ENCODE measurements at places on chromosomes 2 and 18.

DNA sequence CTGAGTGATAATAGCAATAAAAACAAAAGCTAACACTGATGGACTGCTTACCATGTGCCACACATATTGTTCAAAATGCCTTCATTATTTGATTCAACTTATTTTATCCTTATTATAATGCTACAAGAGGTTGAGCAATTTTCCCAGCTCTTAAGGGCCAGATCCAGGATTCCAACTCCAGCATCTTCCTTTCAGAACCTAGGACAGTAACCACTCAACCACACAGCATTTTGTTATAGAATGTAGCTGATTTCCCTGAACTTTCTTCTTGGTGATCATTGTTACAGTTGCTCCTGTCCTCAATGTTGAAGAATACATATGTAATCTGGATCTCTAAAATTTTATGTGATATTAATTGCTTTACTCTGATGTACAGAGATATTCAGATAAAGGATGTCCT is 341.7 kb downstream of the PIK3C3 start:
- DNase-seq: no peak

GRCh38 chr18:48468151-48468550 is 59.0 kb upstream of the ZBTB7C start:
- DNase-seq: no peak

- no peak for DNase-seq
Observed at GRCh38 chr18:13221869-13222855, 3.6 kb downstream of the LDLRAD4 start.

DNA sequence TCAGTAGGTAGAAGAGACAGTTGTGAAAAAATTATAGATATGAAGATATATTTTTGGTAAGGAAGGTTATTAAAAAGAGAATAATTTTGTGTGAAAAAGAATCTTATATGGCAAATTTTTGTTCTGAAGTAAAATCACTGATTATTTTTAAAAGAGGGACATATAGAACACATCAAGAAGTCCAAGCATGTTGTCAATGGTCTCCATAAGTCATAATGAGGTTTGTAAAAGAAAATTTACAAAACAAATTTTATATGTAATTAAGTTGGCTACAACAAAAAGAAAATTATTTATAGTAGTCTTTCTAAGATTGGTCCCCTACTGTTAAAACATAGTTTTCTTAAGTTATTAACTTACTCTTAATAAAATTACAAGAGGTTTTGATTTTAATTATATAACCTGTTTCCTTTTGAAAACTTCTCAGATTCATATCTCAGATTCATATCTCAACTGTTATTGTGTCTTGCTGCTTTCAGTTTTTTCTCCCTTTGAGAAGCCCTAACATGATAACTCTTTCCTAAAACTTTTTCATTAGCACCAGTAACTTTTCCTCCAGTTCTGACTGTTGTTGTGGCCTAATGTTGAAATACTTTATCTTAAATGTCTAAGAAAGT is 81.2 kb downstream of the SH3YL1 start:
- no peak for DNase-seq

GRCh38 chr2:144546933-144547332 is 27.0 kb upstream of the ZEB2 start:
- no peak for DNase-seq

- no peak for DNase-seq
Observed at GRCh38 chr2:8569332-8569930, 112.4 kb upstream of the ID2 start.

- no peak for DNase-seq
Observed at GRCh38 chr2:75162897-75163296, 36.4 kb downstream of the TACR1 start.

DNA sequence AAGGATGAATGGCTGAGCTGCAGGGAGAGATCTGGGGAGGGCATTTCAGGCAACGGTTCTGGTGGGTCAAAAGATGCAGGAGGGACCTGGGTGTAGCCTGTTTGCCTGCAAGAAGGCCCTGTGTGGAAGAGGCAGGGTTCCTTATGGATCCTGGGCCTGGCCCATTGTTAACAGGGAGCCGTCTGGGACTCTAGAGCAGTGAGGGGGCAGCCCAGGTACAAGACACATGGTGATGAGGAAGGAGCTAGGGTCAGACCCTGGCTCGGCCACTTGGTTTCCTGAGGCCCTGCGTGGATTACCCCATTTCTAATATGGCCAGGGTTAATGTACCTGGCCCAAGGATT is 124.9 kb downstream of the GLI2 start:
- DNase-seq: no peak

DNA sequence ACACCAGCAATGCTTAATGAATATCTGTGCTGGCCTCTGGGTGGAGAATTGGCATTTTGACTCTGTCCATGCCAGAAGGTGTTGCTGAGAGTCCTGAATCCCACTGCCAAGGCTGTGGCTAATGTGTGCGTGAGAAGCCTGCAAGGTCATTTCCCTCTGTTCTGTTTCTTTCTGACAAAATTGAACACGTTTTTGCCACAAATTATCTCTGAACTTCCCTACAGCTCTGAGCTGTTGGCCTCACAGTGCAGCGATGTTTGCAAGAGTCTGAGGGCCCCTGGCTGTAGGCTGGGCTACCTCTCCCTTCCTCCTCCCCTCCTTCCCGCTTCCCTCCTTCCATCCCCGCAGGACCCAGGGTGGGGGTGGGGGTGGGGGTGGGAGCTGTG is 154.1 kb upstream of the HS6ST1 start:
- DNase-seq: no peak

GRCh38 chr18:62209046-62209445 is 22.0 kb downstream of the RELCH start:
- no peak for DNase-seq

DNA sequence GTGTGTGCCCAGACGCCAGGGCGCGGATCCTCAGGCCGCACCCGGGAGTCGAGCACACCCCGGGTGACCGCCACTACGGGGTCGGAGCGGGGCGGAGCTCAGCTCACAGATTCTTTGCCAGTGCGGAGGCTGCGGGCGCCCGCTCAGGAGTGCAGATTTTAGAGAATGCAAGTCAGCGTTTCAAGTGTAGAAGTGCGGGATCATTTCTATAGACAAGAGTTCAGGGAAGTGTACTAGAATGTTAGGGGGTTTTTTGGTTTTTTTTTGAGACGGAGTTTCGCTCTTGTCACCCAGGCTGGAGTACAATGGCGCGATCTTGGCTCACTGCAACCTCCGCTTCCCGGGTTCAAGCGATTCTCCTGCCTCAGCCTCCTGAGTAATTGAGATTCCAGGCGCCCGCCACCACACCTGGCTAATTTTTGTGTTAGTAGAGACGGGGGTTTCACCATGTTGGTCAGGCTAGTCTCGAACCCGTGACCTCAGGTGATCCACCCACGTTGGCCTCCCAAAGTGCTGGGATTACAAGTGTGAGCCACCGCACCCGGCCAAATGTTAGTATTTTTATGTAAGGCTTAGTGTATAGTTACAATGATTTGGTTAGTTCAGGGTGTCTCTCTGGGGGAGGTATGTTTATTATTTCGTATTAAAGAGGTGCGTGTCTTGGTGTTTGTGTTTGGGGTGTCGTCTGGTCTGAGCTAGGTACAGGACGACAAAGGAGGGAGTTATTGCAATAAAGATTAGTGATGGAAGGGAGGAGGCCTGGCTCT is 619 bp upstream of the FAM168B start:
- DNase-seq: no peak

GRCh38 chr2:118577202-118577601 is 270.2 kb downstream of the EN1 start:
- DNase-seq: no peak

- no peak for DNase-seq
Observed at GRCh38 chr2:123451542-123451941, 573.5 kb upstream of the CNTNAP5 start.

GRCh38 chr2:240921311-240921994 is 15.3 kb downstream of the CROCC2 start:
- no peak for DNase-seq

DNA sequence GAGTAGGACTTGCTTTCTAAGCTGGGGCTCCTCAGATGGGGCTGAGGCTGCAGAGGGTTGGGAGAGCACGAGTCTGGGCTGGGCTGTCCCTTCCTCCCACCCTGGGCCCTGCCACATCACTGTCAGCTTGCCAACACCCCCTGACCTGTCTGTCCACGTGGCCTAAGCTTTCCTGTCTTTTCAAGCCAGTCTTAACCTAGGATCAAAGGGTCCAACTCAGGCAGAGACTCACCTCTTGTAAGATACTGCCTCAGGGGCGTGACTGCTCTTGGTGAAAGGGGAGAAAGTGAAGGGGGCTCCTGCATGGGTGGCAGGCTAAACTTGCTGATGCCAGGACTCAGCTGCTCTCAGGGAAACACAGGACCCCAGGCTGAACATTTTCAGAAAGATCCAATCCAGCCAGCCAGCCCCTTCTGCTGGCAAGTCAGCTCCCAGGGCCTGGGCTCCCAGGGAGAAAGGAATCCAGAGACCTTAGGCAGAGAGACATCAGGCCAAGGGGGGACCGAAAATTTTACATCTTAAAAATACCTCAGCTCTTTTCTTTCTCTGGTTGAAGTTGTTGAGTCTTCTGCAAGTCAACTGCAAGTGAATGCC is 144.2 kb upstream of the ID2 start:
- no peak for DNase-seq

GRCh38 chr2:137910641-137911040 is 53.6 kb upstream of the HNMT start:
- no peak for DNase-seq

GRCh38 chr18:75937306-75937705 is 509.8 kb upstream of the SMIM21 start:
- DNase-seq: no peak

DNA sequence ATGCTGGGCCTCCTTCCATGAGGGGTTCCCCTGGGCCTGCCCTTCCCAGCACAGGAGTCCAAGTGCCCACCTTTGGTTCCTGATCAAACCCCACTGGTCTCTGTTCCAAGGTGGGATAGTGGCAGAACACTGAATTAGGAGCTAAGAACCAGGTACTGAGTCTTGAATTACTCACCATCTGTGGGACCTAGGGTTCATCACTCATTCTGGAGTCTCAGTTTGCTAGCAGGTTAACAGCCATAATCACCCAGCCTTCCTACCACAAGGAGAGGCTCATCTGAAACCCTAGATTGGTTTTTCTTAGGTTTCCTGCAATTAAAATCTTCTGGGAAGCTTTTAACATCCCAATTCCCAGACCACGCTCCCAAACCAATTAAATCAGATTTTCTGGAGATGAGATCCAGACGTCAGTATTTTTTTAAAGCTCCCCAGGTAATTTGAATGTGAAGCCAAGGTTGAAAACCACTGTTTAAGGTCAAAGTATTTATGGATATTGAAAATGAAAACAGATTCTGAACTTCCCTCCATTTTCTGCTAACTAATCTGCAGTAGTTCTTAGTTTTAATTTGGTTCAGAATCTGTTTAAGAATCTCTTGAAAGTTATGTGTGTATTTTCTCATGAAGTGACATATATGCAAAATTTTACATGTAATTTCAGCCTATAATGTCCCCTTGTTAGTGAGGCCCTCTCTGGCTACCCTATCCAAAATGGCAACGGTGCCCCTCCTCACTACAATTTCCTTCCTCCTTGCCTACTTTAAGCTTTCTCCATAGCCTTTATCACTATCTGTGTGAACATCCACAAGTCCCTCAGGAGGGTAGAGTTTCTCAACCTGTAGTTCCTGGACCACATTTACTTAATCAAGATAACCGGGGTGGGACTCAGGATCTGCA is 166.5 kb upstream of the CXCR4 start:
- no peak for DNase-seq

DNA sequence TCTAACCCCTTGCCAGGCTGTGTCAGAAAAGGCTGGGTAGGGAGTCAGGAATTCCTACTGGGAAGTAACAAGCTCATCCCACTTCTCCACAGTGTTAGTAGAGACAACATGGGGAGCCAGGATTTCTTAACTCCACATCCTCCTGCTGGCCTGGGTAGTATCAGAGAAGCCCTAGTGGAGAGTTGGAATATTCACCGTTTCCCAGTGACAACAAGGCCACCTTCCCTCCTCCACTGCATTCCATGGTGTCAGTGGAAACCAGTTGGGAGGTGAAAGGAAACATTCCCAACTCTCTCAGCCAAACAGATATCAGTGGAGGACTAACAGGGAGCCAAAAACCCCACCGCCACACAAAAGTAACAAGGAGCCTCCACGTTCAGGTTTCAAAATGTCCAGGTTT is 41.2 kb downstream of the SRD5A2 start:
- DNase-seq: no peak

Measured in cortex of kidney (tissue), 1 donor.